ENCODE measurements at places on chromosomes 6 and 20. TPM values are rescaled to one million over a fixed set of nuclear protein-coding genes. Genes with fewer than 3 reads are reported as not detected.

The FGD2 gene
- total RNA-seq = 0.10 TPM

The RBM39 gene
- total RNA-seq = 234 TPM

The RIMS1 gene
- not detected for total RNA-seq

The SLC25A27 gene
- 10.7 TPM for total RNA-seq

The SALL4 gene
- 1.9 TPM for total RNA-seq

The DLL1 gene
- 5.3 TPM for total RNA-seq

The SLC26A8 gene
- not detected for total RNA-seq

The NHSL1 gene
- total RNA-seq = 15.4 TPM
